ENCODE measurements at places on chromosomes 2 and 18.

DNA sequence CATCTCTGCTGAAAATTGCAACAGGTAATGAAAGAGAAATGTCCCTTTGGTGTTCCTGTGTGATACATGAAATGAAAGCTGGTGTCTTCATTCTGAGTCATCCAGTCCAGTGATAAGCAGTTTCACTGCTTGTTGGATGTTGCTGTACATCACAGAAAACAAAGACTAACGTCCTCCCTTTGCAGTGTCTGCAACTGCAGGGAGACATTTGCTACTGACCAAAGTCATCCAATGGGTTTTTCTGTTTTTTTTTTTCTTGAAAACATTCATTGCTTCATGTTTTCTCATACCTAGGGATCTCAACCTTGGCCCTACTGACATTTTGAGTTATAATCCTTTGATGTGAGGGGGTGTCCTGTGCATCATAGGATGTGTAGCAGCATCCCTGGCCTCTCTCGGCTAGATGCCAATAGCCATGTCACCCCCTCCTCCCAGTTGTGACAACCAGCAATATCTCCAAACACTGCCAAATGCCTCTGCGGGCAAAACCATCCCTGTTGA is 63.6 kb upstream of the FZD5 start:
- DNase-seq = no peak

- no peak for DNase-seq
Observed at GRCh38 chr2:184554736-184555135, 43.6 kb upstream of the ZNF804A start.

- no peak for DNase-seq
Observed at GRCh38 chr2:65320042-65320725, 92.6 kb downstream of the ACTR2 start.

DNA sequence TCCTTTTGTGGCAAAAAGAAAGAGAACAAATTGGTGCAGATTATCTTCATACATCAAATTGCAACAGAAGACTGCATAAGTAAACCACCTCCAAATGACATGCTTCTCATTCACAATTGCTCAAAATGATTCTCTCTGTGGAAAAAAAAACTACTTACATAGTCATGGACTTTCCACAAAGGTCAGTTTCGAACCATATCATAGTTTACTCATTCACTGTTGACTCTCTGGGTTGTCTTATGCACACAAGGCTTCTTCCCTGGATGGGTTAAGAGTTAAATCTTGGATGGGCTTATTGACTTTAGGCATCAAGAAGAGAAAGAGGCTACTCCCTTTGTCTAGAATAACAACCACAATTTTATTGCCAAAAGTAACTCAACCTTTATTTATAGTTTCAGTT is 91.3 kb upstream of the RAB27B start:
- DNase-seq = no peak

DNA sequence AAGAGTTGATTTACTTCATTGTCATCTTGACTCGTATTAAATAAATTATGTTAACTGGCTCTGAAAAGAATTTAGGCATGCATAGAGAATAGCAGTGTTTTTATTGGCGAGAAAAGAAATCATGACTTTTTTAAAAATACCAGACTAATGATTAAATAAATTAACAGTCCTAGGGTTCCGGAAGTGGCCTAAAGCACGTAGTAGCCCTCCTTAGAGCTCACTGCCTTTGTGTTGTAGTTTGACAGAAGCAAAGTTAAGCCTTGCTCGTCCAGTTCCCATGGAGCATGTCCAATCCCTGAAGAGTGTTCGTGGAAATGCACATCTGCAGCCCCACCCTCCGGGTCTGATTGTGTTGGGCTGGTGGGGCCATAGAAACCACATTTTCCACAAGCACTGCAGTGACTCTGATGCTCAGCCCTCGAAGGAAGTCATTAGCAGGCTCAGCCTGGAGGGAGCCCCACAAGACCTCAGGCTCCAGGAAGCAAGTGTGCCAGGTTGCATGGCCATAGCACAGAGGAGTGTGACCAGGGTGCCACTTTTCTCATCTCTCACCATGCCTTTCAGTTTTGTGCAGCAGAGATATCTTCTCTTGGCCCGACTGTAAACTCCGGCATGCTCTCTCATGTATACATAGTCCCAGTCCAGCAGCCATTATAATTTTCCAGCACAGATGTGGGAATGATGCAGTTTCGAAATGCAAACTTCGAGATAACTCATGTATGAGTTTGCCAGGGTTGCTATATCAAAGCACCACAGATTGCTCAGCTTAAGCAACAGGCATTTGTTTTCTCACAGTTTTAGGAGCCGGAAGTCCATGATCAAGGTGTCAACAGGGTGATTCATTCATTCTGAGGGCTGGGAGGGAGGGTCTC is 188.6 kb upstream of the SH3BP4 start:
- DNase-seq = no peak

- DNase-seq = no peak
Observed at GRCh38 chr2:233480490-233481202, 85.9 kb downstream of the USP40 start.

DNA sequence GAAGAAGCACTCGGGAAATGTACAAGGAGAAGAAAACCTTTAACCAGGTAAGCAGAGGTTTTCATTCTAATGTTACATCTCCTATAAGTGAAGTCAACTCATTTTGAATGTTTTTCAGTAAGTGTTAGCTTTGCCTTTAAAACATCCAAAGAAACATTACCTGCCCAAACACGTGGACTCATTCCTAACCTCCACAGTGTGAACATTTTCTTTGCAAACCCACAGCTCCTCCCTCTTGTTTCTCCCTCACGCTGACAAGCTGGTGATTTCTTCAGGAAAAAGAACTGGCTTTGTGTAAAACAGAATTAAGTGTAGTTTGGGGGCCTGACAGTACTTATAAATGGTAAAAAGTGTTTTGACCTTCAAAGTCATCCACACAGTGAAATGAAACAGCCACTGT is 72.5 kb downstream of the MTCL1 start:
- DNase-seq = no peak

DNA sequence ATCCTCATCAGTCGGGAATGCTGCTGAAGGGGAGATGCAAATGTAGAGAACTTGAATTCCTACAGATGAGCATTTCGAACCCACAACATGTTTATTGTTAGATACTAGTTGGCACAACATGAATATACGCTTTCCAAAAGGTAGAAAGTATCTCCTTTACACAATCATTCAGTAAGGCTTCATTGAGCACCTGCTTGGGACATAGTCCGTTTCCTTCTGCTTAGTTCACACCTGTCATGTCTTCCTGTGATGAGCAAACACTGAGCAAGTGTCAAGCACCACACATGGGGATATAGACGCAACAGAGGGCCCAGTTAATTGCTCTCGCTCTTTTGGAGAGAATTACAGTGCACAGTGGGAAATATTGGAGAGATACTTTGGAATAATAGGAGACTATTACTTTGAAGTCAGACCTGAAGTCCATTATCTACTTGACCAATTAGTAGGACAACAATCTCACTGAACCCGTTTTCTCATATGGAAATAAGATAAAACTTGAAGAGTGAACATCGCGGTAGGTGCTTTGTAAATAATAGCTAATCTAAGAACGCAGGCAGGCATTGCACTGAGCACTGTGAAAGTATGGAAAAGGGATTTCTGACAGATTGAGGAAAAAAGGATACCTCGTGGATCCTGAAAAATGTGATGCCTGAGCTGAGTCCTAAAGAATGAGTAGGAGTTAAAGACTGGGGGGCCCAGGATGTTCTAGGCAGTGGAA is 1.2 kb downstream of the CPSF3 start:
- DNase-seq = no peak

GRCh38 chr2:195279840-195280427 is 377.1 kb upstream of the SLC39A10 start:
- no peak for DNase-seq

DNA sequence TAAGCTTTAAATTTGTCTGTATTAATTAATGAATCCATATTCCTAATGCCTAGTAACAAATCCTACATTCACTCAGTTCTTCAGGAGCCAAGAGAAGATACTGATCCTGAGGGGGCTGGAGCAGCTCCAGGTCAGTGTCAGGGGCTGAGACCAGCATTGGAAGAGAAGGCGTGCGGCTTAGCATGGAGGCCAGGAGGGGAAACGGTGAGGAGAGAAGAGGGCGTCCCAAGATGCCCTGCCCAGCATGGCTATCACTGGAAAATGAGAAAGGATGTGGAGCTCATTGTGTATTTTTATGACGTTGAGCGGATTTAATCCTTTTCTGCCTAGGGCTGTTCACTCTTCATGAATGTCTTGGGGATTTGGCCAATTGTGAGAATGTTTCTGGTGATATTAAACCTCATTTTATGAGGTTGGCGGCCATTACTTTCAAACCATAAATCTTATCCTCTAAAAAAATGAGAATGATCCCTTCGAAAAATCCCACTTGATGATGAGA is 131.7 kb downstream of the KCTD1 start:
- no peak for DNase-seq

- no peak for DNase-seq
Observed at GRCh38 chr2:3641841-3642421, 16.1 kb upstream of the ALLC start.

DNA sequence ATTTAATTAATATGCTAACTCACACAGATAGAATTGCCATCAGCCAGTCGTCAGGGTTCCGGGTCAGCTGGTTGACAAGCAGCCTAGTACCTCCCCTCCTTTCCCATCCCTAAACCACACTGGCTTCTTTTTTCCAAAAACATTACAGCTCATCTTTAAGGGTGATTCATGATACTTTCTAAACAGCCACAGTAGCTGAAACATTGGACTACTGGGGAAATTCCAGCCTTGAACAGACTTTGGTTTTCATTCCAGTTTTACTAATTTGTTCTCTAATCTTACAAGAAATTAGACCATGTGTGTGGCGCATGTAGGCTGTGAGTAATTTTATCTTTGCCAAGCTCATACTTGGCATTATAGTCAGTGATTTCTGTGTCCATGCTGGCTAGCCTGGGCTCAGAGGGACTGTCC is 110.8 kb downstream of the FMNL2 start:
- no peak for DNase-seq

GRCh38 chr2:230932556-230933511 is 7.8 kb upstream of the GPR55 start:
- DNase-seq = no peak

DNA sequence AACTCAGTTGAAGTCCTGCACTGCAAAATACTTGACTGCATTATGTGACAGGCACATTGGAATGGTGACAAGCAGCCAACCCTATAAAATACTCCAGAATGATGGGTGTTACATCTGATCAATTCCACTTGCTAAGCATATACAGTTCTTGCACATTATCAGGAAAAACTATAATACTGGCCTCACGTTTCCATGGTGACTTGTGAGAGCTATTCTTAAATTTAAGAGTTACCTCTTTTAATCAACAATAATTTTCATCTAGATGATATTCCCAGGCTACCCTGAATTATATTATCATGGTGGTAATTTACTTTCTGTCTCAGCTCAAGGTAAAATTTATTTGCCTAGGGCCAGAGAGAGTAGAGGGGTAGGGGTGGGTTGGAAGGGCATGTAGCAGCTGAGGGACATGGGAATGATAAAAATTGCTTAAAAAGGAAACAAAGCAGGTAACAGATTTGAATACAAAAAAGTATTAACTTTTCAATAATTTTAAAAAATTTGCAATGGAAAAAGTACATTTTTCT is 132.3 kb upstream of the PGAP1 start:
- no peak for DNase-seq

- no peak for DNase-seq
Observed at GRCh38 chr2:149872638-149873150, 285.1 kb upstream of the MMADHC start.

GRCh38 chr2:223141606-223142005 is 89.6 kb downstream of the KCNE4 start:
- DNase-seq = no peak

GRCh38 chr18:9150121-9150520 is 13.5 kb downstream of the ANKRD12 start:
- no peak for DNase-seq

DNA sequence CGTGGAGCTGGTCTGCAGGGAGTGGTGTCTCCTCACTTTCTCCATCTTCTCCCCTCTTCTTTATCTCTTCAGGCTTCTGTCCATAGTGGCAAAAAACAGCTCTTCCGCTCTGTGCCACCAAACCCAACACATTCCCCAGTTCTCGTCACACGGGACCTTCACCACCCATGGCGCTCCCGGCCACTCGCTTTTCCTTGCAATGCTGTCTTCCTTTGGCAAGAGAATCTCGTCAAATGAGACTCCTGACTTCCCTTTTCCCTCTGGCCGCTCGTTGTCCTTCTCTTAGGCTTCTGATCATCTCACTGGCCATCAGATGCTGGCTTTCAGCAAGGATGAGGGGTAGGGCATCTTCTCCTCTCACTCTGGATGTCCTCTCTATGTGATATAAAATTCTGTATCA is 72.9 kb downstream of the DCDC2C start:
- no peak for DNase-seq

GRCh38 chr2:70425682-70426301 is 123.9 kb upstream of the FAM136A start:
- DNase-seq = no peak

GRCh38 chr2:29115797-29116781 is 874 bp downstream of the CLIP4 start:
- peak; percentile 85 for DNase-seq

DNA sequence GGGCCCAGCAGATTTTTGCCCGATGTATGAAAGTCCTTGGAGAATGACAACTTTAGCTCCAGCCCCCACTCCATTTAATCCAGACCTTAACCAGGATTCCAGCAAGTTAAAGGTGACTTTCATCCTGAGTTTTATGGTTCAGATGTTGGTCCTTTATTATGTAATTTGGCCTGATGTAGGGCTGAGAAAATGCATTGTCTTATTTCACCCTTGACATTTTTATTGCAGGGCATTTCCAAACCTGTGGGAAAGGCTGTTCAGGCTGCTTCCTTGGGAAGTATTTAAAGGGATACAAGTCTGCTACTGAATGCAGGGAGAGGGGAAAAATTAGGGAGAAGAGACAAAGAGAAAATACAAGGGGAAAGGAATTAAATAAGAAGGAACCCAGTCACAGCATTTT is 48.8 kb downstream of the ASB1 start:
- DNase-seq = no peak

DNA sequence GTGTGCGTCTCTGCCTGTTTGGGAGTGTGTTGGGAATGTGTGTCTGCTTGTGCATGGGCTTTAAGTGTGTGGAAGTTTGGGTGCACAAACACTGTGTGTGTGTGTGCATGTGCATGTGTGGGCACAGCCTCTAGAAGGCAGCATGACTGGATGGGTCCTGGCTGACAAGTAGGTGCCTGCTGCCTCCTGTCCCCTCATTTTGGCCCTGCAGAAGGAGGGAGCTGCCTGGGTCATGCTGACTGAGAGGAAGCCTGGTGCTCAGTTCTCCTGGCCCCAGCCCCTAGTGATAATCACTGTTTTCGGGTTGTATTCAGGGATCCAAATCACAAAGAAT is 34.1 kb downstream of the GLI2 start:
- no peak for DNase-seq

DNA sequence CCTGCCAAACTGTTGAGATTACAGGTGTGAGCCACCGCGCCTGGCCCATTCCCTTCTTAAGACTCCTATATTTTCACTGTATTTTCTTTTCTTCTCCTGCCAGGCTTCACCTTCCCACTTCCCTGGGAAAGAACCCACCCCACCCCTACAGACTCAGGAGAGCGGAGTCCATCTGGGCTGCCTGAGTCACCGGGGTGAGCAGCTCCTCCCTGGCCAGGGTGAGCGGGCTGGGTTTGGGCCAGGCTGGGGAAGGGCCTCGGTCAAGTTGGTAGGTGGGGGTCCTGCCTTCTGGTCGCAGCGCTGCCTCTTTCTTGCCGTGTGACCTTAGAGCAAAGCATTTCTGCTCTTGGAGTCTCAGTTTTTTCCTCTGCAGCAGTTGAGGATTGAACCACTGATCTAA is 2.1 kb upstream of the GAREM2 start:
- DNase-seq = no peak

GRCh38 chr2:72165792-72166191 is 18.1 kb upstream of the CYP26B1 start:
- no peak for DNase-seq

- no peak for DNase-seq
Observed at GRCh38 chr2:6934758-6935651, 17.8 kb downstream of the RNF144A start.

All from CD4-positive, alpha-beta T cell treated with Interleukin-17A for 1 hour (primary cell).